Epithelial cell of esophagus (primary cell): ENCODE measurements at places on chromosomes 6 and 20.
A peak's percentile ranks its signal among the peaks of the same experiment; 100 is the strongest.

DNA sequence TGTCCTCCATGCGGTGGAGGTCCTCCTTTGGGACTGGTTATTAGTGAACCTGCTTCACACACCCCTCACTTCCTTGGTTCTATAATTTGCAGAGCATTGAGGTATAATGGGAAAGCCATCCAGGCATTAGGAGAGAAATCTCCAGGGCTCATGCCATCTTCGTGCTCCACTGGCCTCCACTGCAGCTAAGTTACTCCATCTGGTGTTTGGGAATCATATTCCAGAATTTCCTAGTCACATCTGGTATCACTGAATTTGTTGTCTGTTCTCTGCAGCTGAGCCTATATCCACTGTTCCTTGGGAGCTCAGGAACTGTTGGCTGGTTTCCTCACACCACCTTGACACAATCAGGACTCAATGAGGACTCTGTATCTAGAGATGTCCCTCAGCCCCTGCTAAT lies 173.0 kb upstream of the TSHZ2 start:
- DNase-seq: no peak

DNA sequence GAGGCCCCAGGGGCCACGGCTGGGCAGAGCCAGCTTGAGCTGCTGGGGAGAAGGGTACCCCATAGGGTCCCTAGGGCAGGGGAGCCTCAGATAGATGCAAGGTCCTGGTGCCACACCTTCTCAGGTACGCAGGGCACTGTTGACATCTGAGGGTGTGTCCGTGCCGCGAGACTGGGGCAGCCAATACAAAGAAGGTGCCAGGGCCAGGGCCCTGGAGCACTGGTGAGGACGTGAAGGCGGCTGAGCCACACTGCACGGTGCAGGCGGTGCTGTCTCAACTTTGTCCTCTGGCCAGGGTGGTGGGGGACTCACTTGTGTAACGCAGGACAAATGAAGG lies 649 bp upstream of the LRRC73 start:
- DNase-seq: no peak

GRCh38 chr20:55540486-55540885 lies 464.8 kb downstream of the CBLN4 start:
- DNase-seq: peak; percentile 84

DNA sequence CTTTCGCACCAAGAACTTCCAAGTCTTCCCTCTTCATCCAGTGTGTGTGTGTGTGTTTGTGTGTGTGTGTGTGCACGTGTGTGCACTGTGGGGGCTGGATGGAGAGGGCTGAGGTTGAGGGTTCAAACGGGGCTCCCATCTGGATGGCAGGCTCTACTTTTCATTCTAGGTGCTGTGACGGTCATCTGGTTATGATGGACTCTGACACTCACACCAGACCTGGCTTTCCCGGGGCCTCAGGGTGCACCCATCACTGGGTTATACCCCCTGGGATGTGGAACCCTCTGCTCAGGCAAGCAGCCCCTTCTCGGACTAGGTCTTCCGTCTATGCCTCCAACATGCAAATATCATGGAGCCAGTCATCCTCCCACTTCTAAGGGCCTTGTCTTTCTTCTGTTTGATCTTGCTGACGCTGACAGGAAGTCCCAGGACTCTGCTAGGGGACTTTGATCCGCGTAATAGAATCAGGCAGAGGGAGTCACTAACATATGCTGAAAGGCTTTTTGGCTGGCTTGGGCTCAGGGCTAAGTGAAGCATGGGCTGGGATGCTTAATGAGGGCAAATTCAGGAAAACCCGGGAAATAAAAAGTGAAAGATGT lies 313.6 kb downstream of the CDC5L start:
- no peak for DNase-seq

DNA sequence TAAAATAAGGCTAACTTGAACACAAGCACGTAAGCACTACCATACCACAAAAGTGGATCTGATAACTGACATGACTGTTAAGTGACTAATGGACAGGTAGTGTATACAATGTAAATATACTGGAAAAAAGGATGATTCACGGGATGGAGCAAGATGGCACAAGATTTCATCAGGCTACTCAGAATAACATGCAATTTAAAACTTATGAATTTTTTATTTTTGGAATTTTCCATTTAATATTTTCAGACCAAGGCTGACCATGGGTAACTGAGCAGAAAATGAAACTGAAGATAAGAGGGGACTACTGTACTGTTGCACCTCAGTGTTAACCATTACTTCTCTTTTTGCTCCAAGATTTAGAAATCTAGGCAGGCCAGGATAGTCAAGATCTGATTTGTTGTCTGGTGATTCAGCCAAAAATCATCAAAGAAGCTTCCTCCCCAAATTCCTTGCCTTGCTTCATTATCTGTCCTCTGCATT lies 45.4 kb downstream of the TPBG start:
- DNase-seq: peak; percentile 95

DNA sequence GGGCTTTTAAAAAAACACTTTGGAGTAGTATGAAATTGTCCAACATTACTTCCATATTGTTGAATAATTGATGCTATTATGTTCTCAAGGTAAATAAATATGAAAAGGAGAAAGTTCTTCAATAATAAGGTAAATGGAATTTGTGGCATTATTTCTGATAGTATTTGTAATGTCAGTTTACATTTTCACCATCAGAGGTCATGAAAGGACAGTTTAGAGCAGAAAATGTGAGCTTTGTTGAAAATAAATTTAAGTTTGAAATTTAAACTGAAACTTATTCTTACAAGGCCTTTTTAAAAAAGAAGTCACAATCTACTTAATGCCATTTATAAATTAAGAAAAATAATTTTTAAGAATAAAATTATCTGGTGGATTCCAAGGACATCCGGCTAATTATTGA lies 15.8 kb upstream of the CEP162 start:
- DNase-seq: no peak

DNA sequence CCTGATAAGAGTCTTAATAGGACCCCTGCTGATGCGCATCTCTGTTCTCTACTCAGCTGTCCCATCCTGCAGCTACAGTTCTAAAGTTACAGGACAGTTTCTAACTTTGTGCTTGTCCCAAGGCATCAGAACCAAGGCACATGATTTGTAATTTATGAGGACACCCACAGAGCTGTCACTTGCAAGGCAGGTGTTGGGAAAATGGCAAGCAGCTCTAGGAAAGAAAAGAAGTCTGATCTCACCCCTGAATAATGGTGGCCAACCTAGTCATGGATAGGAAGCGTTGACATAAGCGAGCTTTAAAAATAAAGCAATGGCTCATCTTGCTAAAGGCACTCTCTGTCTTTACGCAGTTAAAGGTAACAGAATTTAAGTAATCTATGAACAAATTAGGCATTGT lies 127.6 kb upstream of the VGLL2 start:
- DNase-seq: no peak

GRCh38 chr6:14707276-14707675 lies 538.6 kb upstream of the JARID2 start:
- no peak for DNase-seq

DNA sequence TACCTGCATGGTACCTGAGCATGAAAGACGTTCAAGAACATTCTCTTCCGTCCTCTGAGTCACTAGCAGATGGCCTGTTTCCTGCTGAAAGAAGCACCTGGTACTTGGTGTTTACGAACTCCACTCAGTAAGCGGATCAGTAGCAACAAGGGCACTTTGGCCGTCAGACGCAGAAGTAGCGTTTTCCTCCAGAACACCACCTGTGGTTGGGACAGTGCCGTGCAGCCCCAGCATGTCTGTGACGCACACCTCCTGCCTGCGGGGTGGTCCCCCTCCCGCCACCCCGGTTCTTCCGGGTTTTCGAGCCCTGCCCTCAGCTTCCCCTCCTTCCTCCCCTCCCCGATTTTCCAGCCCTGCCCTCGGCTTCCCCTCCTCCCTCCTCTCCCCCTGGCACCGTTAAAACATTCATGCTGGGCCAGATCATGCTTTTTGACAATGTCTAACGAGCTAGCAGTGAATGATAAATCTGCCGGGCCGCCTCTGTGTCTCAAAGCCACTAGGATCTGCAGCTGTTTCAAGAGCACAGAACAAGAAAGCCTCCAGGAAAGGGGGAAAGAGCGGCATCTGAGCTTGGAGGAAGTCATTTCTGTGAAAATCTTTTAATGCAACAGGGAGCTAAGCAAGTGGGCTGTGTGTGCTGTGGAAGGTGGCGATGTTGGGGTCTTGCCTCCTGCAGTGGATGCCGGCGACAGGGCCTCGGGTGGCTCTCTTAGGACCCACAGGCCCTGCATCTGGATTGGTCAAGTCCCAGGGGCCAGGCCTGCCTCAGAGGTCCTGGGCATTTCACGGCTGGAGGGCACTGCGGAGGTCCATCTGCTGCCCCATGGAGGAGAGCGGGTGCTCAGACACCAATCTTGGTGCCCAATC lies 207.9 kb downstream of the ERMARD start:
- peak; percentile 65 for DNase-seq

DNA sequence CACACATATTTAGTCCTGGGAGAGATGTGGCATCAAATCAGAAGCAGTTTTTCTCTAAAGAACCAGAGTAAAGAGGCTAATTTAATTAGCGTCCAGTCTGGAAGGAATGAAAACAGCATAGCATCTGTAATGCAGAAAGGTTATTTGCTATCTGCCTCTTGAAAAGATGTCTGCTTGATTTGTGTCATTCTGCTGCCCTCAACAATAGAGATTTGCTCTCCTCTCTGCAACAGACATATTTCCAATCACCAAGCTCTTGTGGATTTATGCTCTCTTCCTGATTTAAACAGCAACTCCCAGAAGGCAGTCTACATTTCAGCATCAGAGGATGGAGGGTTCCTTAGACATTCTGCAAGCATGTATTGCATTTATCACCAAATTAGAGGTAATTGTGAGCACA lies 53.5 kb upstream of the AKAP12 start:
- no peak for DNase-seq

GRCh38 chr6:96844530-96844929 lies 7.3 kb upstream of the GPR63 start:
- no peak for DNase-seq

- DNase-seq: no peak
These were observed 164.9 kb downstream of the FNDC1 start for GRCh38 chr6:159334068-159334467.

DNA sequence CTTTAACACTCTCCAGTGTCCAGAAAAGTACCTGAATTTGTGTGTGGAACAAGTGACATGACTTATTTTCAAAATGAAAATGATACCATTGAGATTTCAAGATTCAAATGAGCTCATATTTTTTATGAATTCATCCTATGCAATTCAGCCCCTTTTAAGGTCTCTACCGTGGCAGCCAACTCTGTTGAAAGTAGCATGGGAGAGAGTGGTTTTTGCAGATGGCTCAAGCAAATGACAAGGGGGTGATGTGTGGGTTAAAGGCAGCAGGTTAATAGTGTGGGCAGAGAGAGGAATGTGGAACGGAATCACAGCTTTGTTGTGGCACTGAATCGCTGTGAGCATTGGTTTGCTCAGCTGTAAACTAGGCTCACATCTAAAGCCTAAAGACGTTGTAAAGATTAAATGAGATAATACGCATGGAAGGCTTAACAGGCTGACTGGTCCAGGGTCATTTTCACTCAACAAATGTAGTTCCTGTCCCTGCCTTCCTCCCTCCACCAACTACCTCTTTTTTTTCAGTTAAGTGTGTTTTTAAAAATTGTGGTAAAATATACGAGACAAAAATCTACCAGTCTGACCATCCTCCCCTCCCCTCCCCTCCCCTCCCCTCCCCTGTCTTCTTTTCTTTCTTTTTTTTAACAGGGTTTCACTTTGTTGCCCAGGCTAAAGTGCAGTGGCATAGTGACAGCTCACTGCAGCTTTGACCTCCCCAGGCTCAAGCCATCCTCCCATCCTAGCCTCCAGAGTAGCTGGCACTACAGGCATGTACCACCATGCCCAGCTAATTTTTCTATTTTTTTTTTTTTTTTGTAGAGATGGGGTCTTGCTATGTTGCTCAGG lies 114.7 kb upstream of the ZNF217 start:
- no peak for DNase-seq

GRCh38 chr20:37841971-37842370 lies 61.0 kb upstream of the VSTM2L start:
- no peak for DNase-seq

GRCh38 chr6:38088010-38088409 lies 268.5 kb downstream of the ZFAND3 start:
- no peak for DNase-seq

DNA sequence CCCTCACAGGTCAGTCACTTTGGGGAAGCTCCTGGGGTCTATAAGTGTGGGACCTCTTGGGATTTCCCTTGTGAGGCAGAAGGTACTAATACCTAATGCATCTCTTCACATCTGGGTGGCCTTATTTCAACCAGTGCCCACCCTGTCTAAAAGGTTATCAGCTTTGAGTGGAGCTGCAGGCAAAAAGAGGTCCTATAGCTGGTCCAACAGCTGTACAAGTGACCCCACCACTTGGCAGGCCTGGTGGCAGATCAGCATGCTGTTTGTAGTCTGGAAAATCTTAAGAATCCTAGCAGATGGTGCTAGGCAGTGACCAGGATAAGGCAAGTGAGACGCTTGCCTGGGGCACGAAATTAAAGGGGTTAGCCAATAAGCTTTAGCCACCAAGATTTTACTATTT lies 51.6 kb upstream of the GTSF1L start:
- no peak for DNase-seq

GRCh38 chr6:169289619-169290339 lies 36.1 kb upstream of the THBS2 start:
- DNase-seq: peak; percentile 89

- peak; percentile 51 for DNase-seq
These were observed 23.7 kb upstream of the TSHZ2 start for GRCh38 chr20:52948491-52948890.

DNA sequence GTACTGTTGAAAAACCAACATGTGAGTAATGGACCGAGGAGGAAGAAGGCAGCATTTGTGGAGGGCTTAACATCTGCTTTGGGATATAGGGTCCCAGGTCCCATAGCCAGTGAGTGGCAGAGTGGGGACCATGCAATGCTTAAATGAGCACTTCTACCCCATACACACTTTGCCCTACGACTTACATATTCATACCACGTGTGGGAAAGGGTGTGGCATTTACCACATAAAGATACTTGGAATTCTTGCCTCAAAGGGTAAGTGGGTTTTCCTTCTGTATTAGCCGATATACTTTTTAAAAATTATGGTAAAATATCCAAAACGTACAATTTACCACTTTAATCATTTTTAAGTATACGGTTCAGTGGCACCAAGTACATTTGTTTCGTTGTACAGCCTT lies 199.3 kb downstream of the BACH2 start:
- peak; percentile 51 for DNase-seq

- peak; percentile 42 for DNase-seq
These were observed 60.2 kb downstream of the MRAP2 start for GRCh38 chr6:84093441-84094435.

- no peak for DNase-seq
These were observed 1.9 kb downstream of the SDC4 start for GRCh38 chr20:45346291-45346718.

DNA sequence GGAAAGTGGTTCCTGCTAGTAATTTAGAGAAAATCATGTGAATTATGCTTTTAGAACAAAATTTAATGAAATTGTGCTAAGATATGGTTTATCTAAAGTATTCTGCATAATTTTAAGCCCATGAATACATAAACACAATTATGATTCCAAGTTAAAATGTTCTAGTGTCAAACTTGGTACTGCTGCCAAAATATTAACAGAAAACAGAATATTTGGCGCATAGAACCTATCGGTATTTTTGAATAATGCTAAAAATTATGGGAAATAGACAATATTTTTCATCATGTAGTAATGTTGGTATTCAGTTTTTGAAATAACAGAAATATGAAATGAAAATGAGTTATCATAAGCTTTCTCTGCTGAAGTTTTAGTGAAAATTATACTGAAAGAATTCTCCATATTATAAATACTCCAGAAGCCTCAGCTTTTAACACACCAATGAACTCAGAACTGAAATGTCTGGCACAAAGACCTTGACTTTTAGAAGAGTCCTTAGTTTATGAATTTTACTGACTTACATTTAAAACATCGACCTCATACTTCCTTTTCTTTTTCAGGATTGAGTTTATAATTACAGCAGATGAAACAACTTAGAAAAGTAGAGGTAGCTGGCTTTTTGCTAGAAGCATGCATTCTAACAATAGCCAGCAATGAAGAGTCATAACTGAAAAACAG lies 1192.3 kb upstream of the GJE1 start:
- DNase-seq: no peak
